Hematopoietic multipotent progenitor cell treated with erythropoietin and hydrocortisone succinate and interleukin-3 and kit ligand, for 17 days (in vitro differentiated cells): ENCODE measurements at places on chromosomes 11 and 22.

DNA sequence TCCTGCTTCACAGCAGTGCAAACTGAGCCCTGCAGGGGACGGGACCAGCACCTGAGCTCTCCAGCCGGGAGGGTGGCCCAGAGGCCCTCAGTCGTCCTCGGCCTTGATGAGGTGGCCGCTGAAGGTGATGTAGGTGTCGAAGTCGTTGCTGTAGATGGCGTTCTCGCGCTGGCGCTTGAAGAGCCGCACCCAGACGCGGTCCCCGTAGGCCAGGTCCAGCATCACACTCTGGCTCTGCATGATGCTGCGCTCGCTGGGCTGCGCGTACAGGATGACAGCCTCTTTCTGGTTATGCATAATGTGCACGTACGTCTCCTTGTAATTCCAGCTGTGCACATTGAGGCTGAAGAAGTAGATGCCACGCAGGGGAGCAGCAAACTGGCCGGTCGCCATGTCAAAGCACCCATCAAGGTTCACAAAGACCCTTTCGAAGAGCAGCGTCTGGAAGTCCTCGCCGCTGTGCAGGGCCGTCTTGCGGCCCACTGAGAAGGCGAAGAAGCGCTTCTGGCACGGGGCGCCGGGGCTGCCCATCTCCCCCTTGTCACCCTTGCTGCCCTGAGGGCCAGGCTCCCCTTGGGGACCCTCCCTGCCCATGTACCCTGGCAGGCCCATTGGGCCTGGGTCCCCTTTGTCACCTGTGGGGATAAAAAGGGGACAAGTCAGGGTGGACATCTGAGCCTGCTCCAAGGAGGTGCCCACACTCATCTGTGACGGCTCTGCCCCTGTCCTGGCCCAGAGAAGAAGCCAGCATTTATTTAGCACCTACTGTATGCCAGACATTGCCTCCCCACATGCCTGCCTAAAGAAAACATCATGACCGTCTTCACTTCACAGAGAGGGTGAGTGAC lies 5.7 kb downstream of the C1QTNF6 start:
- no peak for DNase-seq

- DNase-seq = no peak
Measured at GRCh38 chr11:126547161-126547560, 191.7 kb downstream of the ST3GAL4 start.

DNA sequence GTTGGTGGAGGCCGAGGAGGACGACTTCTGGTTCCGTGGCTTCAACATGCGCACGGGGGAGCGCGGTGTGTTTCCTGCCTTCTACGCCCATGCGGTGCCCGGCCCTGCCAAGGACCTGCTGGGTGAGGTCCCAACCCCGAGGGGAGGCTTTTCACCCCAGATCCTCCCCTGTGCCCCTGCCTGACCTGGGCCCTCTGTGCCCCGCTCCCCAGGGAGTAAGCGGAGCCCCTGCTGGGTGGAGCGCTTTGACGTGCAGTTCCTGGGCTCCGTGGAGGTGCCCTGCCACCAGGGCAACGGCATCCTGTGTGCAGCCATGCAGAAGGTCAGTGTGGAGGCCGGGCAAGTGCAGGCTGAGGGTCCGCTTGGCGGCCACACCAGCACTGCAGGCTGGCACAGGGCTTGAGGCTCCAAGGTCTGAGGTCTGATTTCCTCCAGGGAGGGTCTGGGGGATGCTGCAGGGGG lies 5.1 kb downstream of the MAPK8IP2 start:
- no peak for DNase-seq

GRCh38 chr11:47184711-47185304 lies 1.4 kb downstream of the PACSIN3 start:
- DNase-seq = no peak

DNA sequence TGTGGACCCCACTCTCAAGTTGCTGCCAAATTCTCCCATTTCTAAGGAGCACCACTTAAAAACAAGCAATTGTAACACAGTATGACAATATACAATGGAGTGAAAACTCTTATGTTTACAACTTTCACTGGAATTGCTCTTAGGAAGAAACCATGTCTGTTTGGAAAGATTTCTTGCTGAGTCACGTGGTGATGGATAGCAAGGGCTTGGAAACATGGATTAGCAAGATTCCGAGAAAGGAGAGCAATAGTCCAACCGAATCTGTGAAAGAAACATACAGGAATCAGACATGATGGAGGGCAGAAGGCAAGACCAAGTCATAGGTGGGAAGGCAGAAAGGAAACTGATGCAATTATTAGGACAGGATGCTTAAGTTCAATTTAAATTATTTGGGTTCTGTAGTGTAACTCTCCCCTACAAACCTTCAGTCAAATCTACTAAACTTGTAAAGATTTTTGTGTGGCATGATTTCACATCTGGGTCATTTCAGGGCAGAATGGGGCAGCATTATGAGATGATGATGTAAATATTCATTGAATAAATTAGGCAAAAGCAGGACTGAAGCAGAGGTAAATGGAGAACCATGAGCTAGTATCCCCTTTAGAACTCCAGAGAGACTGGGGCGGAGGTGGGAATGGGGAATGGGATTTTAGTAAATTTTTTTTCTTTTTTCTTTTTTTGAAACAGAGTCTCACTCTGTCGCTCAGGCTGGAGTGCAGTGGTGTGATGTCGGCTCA lies 27.8 kb upstream of the THY1 start:
- no peak for DNase-seq

DNA sequence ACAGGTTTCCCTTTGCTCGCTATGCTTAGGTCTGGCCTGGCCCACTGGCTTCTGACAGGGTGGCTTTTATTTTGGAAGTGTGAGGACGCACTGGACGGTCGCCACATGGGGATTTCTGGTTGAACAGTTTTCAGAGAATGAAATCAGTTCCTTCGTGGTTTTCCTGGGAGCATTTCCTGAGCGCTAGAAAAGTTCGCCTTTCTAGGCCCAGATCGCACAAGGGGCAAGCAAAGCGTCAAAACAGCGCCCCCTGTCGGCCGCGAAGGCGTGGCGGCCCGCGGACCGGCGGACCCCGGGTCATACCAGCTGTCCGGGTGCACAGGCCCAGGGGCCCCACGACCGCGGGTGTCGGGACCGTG lies 12.7 kb upstream of the CYP2R1 start:
- peak; percentile 64 for DNase-seq

DNA sequence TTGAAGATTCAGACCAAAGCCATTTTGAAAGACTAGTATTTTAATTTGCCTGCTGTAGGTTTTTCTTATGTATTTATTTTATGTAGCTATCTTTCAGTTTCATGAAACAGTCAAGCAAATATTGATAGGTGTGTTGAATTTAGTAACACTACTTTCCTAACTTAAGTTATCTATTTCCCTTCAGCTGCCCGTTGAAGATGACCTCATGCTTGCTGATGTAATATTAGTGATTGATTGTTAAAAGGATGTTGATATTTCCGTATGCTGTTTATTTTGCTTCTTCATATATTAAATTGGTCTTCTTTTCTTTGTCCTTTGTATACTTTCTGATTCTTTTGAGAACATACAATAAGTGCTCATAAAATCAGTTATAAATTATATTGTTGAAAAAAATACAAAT lies 86.8 kb upstream of the CHORDC1 start:
- no peak for DNase-seq

DNA sequence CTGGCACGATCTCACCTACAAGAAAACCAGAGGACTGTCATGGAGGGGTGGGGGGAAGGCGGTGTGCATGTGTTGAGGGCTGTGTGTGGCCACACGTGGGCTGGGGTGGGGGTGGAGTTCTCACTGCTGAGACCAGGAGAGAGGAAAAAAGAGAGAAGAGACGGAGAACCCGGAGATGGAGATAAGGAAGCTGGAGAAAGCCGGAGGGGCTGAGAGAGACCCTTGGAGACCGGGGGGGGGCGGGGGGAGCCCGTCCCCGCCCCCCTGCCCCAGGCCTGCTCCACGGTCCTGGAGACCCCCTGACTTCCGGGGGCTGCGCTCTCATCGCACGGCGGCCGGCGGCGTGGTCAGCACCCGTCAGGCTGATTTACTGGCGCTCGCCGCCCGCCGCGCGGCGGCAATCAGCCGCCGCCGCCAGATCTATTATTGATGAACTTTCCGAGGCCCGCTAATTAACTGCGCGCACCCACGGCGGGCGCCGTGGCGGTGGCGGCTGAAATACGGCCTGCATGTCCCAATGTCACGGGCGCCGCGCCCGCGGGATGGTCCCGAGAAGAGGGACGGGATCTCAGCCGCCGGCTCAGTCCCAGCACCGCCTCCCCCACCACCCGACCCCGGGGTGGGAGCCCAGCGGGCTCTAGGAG lies 187.4 kb downstream of the MN1 start:
- DNase-seq = no peak

DNA sequence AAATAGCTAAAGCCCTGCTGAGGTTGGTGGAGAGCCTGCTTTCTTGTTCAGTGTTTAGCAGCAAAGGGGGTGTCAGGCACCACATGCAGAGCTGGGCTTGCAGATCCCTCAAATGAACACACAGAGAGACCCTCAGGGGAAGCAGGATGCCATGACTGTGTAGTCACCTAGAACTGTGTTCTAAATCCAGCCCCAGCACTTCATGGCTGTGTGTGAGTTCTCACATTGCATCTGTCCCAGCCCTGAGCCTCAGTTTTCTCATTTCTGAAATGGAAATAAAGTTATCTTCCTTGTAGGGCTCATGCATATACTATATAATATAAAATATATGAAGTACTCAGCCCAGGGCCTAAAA lies 47.1 kb downstream of the CWC15 start:
- no peak for DNase-seq

DNA sequence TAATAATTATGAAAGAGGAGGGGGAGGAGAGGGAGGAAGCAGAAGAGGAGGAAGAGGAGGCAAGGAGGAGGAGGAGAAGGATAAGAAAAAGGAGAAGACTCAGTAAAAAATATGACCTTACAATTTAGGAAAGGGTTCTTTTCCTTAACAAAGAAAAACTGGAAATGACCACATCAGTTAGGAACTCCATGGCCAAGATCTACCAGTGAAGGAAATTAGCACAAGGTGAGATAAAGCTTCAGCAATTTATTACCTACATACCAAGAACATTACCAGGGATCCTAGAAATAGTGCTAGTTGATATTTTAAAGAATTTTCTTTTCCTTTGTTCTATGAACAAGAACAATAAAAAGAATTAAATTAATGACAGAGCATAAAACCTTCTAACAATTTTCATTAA lies 172.7 kb downstream of the LRRC4C start:
- DNase-seq = no peak

DNA sequence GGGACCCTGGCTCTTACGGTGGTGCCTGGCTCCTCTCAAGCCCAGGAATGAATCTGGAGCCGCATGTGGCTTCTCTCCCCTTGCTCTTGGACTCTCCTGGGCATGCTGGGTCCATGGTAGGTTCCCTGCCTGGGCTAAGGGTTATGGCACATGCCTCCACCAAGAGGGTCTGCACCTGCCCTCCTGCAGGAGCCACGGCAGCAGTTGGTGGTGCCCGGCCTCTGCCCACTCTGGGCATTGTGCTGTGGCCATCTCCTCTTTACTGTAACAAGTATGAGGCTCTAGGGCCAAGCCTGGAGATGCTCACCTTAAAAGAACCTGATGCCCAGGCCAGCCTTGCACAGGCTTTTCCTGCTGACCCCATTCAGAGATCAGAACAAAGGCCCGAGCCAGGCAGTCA lies 104.0 kb upstream of the PITPNB start:
- DNase-seq = no peak
